Thoracic aorta (tissue), 2 donors: ENCODE measurements at places on chromosomes 4 and X. TPM values are rescaled to one million over a fixed set of nuclear protein-coding genes. Genes with fewer than 3 reads are reported as not detected.

GRCh38 chr4:123403080-123403604, 6.5 kb downstream of the SPRY1 start:
- no peak overlapping the region for H3K27ac ChIP-seq
- H3K36me3 ChIP-seq: peaks cover 11% of the 10 kb centered on the region
- peaks cover 8% of the 10 kb centered on the region for H3K4me1 ChIP-seq
- H3K27me3 ChIP-seq: no peaks in the 10 kb centered on the region

GRCh38 chr4:42501624-42502401, 104.5 kb downstream of the SHISA3 start:
- no peak overlapping the region for H3K27ac ChIP-seq
- H3K36me3 ChIP-seq: peaks cover 5% of the 10 kb centered on the region
- no peaks in the 10 kb centered on the region for H3K27me3 ChIP-seq

DNA sequence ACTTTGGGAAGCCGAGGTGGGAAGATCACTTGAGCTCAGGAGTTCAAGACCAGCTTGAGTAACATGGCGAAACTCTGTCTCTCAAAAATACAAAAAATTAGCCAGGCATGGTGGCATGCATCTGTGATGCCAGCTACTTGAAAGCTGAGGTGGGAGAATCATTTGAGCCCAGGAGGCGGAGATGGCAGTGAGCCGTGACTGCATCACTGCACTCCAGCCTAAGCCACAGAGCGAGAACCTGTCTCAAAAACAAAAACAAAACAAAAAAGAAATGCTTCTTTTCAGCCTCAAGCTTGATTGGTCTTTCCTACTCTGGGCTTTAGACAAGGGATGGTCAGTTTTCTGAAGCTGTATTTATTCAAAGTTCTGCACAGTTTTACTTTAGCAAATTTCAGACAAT, 15.8 kb upstream of the DHRSX start:
- H3K4me3 ChIP-seq: no peak overlapping the region
- no peak overlapping the region for H3K27ac ChIP-seq
- H3K36me3 ChIP-seq: no peaks in the 10 kb centered on the region
- H3K27me3 ChIP-seq: no peaks in the 10 kb centered on the region
- DNase-seq: no peak
- H3K4me1 ChIP-seq: no peaks in the 10 kb centered on the region

DNA sequence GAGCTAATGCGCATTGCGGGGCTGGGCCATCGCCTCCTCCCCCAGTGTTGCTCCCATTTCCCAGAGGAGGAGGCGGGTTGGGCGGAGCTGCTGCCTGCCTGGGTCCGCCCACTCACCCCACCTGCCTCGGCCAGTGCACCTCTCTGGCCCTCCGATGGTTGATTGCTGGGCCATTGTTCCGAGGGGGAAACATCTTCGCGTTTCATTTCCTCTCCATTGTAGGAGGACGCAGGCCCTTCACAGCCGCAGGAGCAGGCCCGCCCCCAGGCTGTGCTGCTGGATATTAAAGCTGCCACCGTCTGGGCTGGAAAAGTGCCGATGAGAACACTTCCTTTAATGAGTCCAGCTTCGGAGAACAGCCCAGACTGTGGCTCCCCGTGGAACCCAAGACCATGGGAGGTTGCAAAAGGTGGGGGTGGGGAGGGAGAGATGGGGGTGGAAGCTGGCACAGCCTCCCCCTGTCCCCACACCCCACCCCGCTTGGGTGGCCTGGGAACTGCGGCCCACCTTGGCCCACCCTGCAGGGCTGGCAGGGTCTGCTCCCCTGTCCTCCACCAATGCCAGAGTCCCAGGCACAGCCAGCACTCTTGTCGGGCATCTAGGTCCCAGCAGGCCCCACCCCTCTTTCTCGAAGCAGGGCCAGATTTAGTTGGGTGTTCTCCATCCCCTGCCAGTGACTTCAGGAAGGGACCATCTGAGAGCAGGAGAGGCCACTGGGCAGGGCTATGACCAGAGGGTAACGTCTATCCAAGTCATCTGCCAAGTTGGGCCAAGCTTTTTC, 96.6 kb downstream of the ADRA2C start:
- H3K27me3 ChIP-seq: no peaks in the 10 kb centered on the region
- H3K4me1 ChIP-seq: no peaks in the 10 kb centered on the region
- no peak for DNase-seq

GRCh38 chr4:25677157-25677556, 21.5 kb downstream of the SLC34A2 start:
- no peak for DNase-seq
- no peaks in the 10 kb centered on the region for H3K36me3 ChIP-seq
- H3K27me3 ChIP-seq: no peaks in the 10 kb centered on the region
- H3K4me1 ChIP-seq: no peaks in the 10 kb centered on the region

DNA sequence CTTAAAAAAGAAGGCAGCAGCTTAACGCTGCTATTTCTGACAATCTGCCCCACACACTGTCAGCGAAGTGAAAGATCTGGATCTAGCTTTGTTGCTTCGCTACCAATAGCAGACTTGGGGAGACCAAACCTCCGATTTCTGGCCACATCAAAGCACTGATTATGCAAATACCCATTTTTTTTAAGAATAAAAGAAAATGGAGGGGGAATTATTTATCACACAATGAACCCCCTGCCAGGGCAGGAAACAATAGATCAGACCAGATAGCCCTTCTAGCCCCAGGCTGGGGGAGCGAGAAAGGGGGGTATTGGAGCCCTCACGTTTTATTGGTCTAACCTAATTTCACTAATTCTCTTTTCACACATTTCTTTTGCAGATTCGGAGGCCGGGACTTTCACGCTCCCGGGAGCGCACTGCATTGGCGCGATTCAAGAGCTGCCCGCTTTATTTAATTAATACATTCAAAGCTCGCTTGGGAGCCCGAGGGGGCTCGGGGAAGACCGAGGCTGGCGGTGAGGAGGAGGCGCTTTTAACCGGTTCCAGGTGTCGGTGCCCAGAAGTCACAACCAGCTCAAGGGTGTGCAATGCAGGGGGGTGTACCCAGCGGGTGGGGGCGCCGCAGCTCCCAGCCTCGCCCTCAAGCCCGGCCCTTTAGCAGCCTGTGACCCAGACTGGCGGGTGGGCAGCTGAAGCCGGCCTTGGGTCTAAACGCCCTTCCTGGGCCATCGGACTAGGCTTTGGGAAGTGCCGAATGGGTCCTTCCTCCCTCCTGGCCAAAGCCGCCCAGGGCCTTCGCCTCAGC, 5.5 kb downstream of the NEUROG2 start:
- no peak overlapping the region for H3K27ac ChIP-seq
- no peaks in the 10 kb centered on the region for H3K36me3 ChIP-seq
- H3K27me3 ChIP-seq: peaks cover 22% of the 10 kb centered on the region
- H3K4me3 ChIP-seq: peak overlapping the region; percentile 66
- H3K4me1 ChIP-seq: peaks cover 19% of the 10 kb centered on the region

GRCh38 chrX:31506360-31506759, 434.5 kb upstream of the FTHL17 start:
- DNase-seq: no peak
- H3K27ac ChIP-seq: no peak overlapping the region
- peaks cover under 1% of the 10 kb centered on the region for H3K4me1 ChIP-seq
- no peaks in the 10 kb centered on the region for H3K27me3 ChIP-seq
- no peak overlapping the region for H3K4me3 ChIP-seq

- H3K4me3 ChIP-seq: no peak overlapping the region
- DNase-seq: no peak
- H3K4me1 ChIP-seq: no peaks in the 10 kb centered on the region
- H3K36me3 ChIP-seq: no peaks in the 10 kb centered on the region
- no peak overlapping the region for H3K27ac ChIP-seq
Measured at GRCh38 chr4:165154482-165154881, 41.8 kb upstream of the TMEM192 start.

DNA sequence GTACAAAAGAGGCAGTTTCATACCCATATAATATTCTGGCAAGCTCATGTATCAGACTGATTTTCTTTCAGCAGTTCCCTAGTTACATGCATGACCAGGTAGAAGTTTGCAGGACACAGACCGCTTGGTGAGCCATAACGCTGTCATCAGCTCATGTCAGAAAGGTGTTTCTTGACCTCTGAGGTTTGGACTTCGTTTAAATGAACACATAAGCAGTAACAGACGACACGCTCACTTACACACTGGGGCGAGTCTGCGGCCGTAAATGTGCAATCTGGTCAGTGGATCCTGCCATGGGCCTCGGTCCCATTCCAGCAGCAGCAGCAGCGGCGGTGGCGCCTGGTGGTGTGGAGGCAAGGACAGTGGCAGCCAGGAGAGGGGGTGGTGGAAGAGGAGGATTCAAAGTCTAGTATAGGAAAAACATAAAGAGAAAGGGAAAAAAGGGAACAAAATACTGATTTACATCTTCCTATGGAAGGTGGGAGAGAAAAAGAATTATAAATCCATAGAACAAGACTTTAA, 111.9 kb upstream of the CBR4 start:
- H3K4me3 ChIP-seq: no peak overlapping the region
- H3K36me3 ChIP-seq: no peaks in the 10 kb centered on the region
- peaks cover 4% of the 10 kb centered on the region for H3K4me1 ChIP-seq
- no peak for DNase-seq
- H3K27me3 ChIP-seq: no peaks in the 10 kb centered on the region

GRCh38 chr4:125368146-125368545, 53.4 kb downstream of the FAT4 start:
- H3K27ac ChIP-seq: peak overlapping the region; percentile 36
- H3K36me3 ChIP-seq: no peaks in the 10 kb centered on the region
- peak overlapping the region; percentile 64 for H3K4me3 ChIP-seq

DNA sequence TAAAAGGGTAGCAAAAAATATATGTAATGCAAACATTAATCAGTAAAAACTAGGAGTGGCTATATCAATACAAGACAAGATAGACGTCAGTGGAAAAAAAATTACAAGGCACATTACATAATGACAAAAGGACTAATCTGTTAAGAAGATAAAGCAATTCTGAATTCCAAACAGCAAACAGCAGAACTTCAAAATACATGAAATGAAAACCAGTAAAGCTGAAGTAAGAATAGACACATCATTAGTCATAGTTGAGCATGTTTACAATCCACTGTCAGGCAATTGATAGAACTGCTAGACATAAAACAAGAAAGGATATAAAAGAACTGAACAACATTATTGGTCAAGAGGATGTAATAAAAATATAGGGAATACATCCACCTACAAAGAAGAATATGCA, 12.2 kb downstream of the SULT1B1 start:
- H3K4me3 ChIP-seq: no peak overlapping the region
- DNase-seq: no peak

DNA sequence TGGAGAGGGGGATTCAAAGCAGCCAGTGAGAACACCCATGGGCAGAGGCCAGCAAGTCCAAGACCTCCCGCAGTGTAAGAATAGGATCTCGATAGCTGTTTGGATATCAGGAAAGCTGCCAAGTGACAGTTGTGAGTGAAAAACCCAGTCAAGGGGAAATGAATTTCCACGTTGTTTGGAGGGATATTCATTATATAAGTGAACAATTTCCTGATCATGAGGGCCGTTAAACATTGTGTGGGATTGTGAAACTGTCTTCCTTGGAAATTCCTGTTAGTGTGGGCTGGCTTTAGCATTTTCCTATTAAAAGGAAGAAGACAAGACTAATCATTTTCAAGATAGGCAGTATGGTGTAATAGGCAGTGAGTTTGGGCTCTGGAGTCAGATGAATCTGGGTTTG, 15.0 kb downstream of the CLDN2 start:
- H3K27ac ChIP-seq: no peak overlapping the region
- no peaks in the 10 kb centered on the region for H3K36me3 ChIP-seq
- H3K4me3 ChIP-seq: no peak overlapping the region
- DNase-seq: no peak
- H3K4me1 ChIP-seq: no peaks in the 10 kb centered on the region

DNA sequence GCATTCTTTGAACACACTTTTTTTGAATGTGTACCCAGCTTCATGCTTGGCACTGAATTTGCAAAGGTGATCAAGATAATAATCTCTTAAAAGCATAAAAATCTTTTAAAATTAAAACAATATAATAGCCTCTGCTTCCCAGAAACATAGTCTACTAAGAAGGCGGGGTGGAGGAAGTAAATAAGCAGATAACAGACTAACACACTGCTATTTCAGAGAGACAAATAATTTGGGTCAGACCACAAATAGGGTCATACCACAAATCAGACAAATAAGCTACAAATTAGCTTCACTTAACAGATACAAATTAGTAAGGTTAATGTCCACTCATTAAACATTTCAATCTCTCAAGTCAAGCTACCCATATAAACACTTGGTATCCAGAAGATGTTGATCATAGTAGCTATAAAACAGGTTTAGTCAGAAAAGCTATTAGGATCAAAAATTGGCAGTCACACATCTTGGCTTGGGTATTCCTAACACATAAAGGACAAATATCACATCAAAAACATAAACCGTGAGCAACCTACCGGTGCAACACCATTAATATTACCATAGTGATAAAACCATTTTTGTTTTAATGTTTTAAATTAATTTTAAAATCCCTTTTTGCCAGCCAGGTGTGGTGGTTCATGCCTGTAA, 47.3 kb downstream of the PPP3CA start:
- H3K4me1 ChIP-seq: peaks cover 16% of the 10 kb centered on the region
- H3K36me3 ChIP-seq: no peaks in the 10 kb centered on the region
- no peak for DNase-seq
- no peaks in the 10 kb centered on the region for H3K27me3 ChIP-seq
- H3K4me3 ChIP-seq: no peak overlapping the region
- no peak overlapping the region for H3K27ac ChIP-seq

GRCh38 chr4:86482306-86483172, 111.6 kb upstream of the PTPN13 start:
- peaks cover 10% of the 10 kb centered on the region for H3K4me1 ChIP-seq
- no peak overlapping the region for H3K27ac ChIP-seq
- DNase-seq: no peak
- no peaks in the 10 kb centered on the region for H3K36me3 ChIP-seq
- H3K27me3 ChIP-seq: no peaks in the 10 kb centered on the region

GRCh38 chr4:85728464-85728863, 253.5 kb downstream of the ARHGAP24 start:
- no peaks in the 10 kb centered on the region for H3K36me3 ChIP-seq
- H3K4me3 ChIP-seq: no peak overlapping the region
- no peaks in the 10 kb centered on the region for H3K27me3 ChIP-seq
- H3K4me1 ChIP-seq: peaks cover 15% of the 10 kb centered on the region
- no peak overlapping the region for H3K27ac ChIP-seq

DNA sequence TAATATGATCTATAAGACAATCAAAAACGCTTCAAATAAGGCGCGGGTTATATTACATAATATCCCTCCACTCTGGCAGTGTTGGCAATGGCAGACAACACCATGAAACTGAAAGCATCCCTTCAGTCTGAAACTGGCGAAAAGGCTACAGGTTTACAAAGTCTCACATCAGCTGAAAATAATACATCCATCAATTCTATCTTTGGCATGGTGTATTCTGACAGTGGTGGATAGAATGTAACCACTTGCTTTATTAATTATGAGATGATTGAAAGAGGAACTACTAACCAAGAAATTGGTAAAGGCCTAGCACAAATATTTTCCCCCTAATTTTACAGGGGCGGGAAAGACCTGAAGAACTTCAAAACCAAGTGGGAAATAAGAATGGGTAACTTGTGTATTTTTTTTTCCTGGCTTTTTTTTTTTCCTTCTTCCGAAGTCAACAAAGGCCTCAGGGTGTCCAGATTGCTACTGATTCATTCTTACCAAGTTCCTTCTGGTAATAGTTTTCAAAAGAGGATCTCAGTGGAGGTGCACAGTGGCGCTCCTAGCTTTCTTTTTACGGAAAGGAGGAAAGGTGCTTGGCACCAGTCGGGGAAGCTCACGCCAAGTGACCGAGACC, 728 bp downstream of the UBA6 start:
- peak overlapping the region; percentile 80 for H3K4me3 ChIP-seq
- H3K36me3 ChIP-seq: no peaks in the 10 kb centered on the region
- no peaks in the 10 kb centered on the region for H3K27me3 ChIP-seq

- no peak for DNase-seq
- no peaks in the 10 kb centered on the region for H3K4me1 ChIP-seq
- no peak overlapping the region for H3K27ac ChIP-seq
- no peak overlapping the region for H3K4me3 ChIP-seq
- H3K27me3 ChIP-seq: no peaks in the 10 kb centered on the region
Measured at GRCh38 chr4:120688791-120689190, 233.7 kb downstream of the PRDM5 start.

The FAM241A gene
- total RNA-seq: 7.5 TPM

The BEX5 gene
- 5.2 TPM for total RNA-seq

The SERPINA7 gene
- not detected for total RNA-seq

The COX7B2 gene
- total RNA-seq: not detected

The YY2 gene
- 1.5 TPM for total RNA-seq

The CXCL6 gene
- not detected for total RNA-seq
